M059J (cell line): ENCODE measurements at places on chromosomes 7 and 10. TPM values are rescaled to one million over a fixed set of nuclear protein-coding genes. Genes with fewer than 3 reads are reported as not detected.
A peak's percentile ranks its signal among the peaks of the same experiment; 100 is the strongest.

DNA sequence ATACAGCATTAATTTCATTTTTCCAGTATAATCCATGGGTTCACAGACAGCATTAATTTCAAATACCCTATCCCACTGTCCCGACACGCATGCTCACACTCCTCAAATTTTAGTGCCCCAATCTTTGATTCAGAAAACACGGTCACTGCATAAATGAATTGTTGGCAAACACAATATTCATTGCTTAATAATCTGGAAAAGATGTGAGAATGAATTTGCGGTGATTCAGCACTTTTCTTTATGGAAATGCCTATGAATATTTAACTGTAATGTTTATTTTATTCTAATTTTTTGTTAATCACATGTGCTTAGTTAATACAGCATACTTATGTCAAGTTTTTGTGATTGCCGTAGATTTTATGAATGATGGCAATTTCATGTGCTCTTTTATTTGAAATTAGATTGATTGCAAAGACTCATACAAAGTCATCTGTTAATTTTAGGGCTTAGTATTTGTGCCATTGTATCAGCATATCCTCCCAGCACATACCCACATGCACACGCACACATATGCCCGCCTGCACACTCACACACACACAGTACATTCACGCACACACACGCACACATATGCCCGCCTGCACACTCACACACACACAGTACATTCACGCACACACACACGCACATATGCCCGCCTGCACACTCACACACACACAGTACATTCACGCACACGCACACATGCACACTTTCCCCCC is 35.1 kb downstream of the MACROH2A2 start:
- DNase-seq, result no peak

DNA sequence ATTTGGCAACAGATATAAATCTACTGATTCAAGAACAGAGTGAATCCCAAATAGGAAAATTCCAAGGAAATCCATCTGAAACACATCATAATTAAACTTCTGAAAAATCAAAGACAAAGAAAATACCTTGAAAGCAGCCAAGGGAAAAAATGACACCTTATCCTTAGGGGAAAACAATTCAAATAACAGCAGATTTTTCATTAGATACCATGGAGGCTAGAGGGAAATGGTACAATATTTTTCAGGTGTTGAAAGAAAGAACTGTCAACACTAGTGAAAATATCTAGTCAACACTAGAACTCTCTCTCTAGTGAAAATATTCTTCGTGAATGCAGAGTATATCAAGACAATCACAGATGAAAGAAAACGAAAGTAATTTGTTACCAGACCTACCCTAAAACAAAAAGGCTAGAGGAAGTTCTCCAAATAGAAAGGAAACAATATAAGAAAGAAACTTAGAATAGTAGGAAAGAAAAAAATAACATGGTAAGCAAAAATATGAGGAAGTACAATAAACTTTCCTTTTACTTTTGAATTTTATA is 5.7 kb upstream of the FAM241B start:
- no peak for DNase-seq

DNA sequence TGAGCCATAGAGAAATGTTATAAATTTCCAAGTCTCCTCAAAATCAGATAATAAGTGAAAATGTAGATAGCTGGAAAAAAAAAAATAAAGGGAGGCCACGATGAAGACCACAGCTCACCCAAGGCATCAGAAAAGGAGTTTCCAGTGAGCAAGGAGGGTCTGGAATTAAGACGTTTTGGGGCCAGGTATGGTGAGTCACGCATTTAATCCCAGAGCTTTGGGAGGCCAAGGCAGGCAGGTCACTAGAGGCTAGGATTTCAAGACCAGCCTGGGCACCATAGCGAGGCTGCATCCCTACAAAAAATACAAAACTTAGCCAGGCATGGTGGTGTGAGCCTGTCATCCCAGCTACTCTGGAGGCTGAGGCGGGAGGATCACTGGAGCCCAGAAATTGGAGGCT is 65.5 kb downstream of the ASB13 start:
- DNase-seq, result peak; percentile 55

GRCh38 chr10:4790045-4790444 is 36.0 kb upstream of the AKR1E2 start:
- no peak for DNase-seq

DNA sequence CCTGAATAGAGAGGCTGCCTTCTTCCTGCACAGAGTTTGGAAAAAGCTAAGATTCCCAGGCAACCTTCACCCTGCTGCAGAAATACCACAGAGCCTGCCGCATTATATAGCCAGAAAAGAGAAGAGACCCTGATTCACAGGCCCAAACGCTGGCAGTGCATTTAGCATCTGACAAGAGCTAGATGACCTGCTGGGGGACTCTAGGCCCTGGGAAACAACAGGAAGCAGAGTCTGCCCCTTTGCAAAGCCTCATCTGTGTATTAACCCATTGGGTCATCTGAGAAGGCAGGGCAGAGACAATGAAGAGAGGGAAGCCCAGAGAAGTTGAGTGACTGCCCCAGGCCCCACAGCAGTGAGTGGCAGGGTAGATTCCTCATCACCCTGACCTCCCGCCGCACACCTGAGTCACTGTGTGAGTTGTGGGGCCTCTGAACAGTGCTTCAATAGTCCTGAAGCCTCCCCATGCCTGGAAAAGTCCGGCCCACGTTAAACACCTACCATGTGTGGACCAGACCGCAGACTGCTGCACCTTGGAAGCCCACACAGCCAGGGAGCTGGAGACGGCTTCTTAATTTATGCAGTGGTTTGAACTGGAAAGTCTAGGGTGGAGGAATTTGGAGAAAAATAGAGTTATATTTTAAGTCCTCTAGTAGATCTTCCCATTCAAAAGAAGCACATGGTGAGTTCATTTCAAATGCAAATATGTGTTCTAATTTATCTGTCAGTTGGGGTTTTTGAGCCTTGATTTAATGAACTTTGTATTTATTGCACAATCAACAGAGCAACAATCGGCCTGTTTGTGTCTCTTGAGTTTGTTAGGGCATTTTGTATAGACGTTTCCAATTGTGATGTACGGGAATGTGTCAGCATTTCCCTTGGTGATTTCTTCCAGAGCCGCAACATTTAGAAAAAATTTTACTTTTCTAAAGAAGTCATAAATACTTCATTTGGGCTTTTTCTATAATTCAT is 80.4 kb upstream of the GPR26 start:
- DNase-seq, result no peak

DNA sequence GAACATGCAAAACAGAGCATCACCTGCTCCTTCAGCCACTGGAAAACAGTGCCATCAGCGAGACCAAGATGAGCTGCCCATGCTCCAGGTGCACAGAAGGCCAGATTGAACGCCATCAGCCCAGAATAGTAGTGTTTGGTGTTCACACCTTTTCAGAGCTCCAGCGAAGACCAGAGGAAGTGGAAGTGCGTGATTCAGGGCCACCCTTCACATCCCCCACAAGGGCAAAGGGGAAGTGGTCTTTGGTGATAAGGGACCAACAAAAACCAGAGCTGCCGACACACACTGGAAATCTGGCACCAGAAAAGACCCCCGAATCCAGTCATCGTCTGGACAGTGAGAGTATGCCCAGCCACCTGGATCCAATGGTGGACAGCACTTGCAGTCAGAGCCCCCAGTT is 29.5 kb upstream of the TMEM72 start:
- no peak for DNase-seq

- peak; percentile 91 for DNase-seq
Observed at GRCh38 chr10:91185239-91185875, 35.1 kb upstream of the PCGF5 start.

The FEZF1 gene
- total RNA-seq, result not detected in 2 replicates

The CTAGE15 gene
- 0.27 TPM in 1 of 2 replicates, not detected in the other for total RNA-seq

The CDC14C gene
- 0.07 and 0.10 TPM in 2 replicates for total RNA-seq
